ENCODE measurements at places on chromosomes 1 and 21.
A peak's percentile ranks its signal among the peaks of the same experiment; 100 is the strongest.

- DNase-seq: no peak
Measured at GRCh38 chr1:239421811-239422210, 35.4 kb downstream of the CHRM3 start.

GRCh38 chr1:954927-955326, 4.1 kb downstream of the NOC2L start:
- DNase-seq: no peak

GRCh38 chr1:28822799-28823198, 10.8 kb downstream of the OPRD1 start:
- DNase-seq: no peak

DNA sequence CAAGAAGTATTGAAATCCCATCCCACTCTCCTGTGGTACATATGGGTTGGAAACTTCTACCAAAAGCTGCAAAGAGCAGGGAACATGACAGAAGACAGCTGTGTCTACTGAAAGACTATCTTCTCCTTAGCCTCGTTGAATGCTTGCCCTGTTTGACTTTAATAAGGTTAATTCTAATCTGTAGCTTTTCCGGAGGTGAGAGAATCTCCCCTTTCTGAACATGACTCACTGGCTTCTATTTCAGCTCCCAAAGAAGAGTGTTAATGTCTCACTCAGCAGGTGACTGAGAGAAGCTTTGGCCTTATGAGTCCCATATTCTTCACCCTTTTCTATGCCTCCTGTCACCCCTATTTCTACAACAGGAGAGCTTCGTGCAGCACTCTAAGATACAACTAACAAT, 88.3 kb downstream of the HHIPL2 start:
- no peak for DNase-seq

GRCh38 chr1:85576266-85576641, 4.3 kb upstream of the CCN1 start:
- DNase-seq: no peak

DNA sequence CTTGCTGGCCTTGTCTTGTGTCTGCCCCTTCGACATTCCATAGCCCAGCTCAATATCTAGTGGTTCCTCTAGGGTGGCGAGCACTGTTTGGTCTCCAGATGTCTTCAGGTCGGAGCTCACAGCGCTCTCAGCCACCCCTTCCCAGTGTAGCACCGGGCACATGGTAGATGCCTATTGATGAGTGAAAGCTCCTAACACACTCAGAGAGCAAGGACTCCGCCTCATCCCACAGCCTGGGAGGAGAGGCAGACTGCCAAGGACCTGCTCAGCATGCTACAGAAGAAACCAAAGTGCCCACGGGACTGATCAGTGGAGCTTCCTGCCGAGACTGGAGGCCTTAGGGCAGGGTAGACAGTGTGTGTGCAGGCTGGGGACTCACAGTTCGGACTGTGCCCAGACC, 10.9 kb downstream of the PCSK9 start:
- DNase-seq: no peak

DNA sequence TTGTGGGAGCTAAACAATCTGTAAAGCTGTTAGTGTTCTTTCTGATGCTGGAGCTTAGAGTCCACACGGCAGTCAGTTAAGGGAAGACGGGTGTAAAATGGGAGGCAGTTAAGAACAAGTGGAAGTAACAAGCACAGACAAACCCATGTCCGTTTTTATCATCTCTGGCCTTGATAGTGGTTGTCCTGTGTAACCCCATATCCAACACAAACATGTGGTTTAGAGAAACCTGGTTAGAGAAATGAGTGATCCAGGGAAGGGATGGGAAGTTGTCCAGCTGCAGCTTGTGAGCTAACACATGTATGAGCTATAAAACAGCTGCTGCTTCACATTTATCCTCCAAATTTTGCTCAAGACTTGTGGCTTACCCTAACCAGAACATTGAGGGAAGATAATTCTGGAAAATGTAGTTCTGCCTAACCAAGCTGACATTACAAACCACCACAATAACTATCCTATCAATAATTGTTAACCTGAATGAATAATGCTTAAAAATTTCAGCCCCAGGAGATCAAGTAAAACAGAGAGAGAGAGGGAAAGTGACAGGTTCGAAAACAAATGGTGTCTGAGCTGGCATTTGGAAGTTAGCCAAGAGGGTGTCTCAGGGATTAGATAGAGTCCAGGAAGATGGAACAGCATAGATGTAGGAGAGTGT, 10.6 kb upstream of the C1orf162 start:
- peak; percentile 40 for DNase-seq

DNA sequence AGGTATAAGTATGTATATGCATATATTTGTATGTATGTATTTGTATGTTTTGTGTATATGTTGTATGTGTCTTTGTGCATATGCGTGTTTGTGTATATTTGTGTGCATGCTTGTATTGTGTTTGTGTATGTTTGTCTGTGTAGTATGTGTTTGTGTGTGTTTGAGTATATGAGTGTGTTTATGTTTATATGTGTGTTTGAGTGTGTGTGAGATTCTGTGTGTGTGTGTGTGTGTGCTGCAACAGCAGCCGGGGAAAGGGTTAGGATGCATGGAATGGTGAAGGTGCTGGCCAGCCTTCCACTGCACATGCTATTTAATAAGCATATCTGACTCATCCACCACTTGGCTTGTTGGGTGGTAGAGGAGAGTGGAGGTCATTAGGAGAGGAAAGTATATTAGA, 46.6 kb upstream of the RAB4A start:
- DNase-seq: no peak

DNA sequence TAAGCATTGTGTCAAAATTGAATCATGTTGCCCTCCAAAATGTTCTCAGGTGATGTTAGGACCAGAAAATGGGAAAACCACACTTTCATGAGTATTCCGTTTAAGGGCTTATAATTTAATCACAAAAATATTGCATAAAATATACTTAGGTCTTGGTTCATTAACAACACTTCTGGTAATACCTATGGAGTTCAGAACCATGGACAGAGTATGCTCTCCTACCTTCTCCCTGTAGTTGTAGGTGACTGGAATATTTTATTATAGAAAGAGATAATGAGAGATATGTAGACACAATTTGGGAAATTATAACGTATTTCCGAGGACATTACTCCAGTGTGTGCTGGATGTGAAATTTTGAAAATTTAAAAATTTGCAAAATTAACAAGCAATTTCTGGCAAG, 232.5 kb downstream of the NCAM2 start:
- DNase-seq: no peak

GRCh38 chr1:207822602-207823451, 71.0 kb downstream of the CD46 start:
- peak; percentile 93 for DNase-seq

DNA sequence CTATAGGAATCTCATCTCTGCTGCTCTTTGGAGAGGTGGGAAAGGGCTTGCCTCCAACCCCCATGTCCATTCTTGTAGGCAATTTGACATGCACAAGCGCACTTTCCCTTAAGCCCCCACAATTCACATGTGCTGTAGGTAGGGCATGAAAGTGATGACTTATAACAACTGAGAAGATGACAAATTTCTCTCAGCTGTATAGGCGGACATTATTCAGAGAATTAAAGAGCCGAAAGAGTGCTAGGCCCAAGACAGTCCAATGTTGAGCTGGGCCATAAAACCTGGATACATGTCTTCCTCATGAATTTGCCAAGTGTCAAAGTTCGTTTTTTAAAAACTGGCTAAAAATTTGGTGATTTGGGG, 106.3 kb upstream of the LYPLAL1 start:
- no peak for DNase-seq

- no peak for DNase-seq
Measured at GRCh38 chr1:64470665-64471217, 812 bp downstream of the CACHD1 start.

- DNase-seq: no peak
Measured at GRCh38 chr1:211619033-211619996, 40.4 kb upstream of the SLC30A1 start.

DNA sequence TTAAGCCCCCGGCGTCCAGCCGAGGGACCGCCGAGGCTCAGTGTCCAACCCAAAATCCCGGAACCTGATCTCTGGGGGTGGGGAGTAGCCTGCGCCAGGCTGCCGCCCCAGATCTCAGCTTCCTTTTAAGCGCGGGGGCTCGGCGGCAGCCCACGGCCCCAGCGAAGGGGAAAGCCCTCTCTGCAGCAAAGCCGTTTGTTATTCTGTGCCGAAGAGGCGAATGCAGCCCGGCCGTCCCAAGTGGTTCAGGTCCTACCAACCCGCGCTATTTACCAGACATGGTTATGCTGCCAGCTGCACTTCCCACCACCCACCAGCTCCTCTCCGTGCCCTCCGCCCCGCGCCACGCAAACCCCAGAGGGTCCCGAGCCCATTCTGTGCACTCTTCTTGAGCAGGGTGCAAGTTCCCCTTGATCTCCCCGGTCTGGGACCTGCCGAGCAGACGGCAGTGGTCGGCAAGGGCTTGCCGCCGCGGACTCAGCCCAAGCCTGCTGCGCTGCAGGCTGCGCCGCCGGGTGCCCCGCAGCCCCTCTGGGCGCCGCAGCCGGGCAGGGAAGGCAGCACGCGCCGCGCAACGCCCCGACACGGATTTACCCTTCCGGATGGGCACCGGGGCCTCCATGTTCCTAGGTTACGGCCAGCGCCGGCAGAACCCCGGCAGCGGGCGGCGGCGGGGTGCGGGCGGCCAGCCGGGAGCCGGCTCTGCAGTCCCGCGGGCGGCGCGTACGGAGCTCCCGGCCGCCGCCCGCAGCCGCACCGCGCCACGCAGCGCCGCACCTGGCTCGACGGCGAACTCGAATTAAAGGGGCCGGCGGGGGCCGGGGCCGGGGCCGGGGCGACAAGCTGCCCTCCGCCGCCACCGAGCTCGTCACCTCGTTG, 738 bp upstream of the KCNA2 start:
- DNase-seq: no peak

DNA sequence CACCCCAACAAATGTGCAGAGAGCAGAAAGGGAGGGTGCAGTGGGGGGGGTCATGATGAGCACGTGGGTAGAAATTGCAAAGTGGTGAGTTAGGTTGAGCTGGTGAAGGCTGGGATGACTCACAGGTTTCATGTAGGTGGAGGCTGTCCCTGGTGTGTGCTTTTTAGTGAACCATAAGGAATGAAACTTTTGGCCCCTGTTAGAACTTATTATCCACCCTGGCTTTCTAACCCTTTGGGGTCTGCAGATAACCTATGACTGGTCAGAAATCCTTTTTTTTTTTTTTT, 46.9 kb downstream of the DOP1B start:
- no peak for DNase-seq

DNA sequence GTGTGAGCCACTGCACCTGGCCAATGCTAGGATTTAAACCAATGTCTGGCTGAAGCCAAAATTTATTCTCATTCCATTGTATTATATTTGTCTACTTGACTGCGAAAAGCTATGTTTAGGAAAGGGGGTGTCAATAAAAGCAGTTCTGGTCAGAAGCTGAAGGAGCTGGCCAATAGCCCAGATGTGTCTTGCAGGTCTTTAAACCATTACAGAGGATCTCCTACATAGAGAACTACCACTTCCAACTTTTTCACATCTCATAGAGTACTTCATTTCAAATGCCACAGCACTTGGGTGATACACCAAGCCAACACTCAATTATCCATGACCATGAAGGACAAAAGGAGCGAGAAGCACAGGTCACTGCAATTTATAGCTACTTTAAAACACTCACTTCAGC, 2.5 kb downstream of the SYT11 start:
- no peak for DNase-seq

- no peak for DNase-seq
Measured at GRCh38 chr1:54356680-54357147, 49.5 kb downstream of the SSBP3 start.

- no peak for DNase-seq
Measured at GRCh38 chr21:46340998-46341397, 17.0 kb downstream of the PCNT start.

DNA sequence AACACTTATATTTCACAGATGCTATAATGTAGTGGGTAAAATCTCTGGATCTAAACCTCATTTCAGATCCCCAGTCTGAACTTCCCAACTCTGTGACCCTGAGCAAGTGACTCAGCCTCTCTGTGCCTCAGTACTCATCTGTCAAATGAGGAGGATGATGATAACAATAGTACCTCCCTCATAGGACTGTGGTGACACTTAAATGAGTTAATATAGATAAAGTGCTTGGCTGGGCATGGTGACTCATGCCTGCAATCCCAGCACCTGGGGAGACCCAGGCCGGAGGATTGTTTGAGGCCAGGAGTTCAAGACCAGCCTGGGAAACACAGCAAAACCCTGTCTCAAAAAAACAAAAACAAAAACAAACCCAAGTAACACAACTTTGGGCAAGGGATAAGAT, 4.7 kb upstream of the ECE1 start:
- peak; percentile 52 for DNase-seq

Measured in hematopoietic multipotent progenitor cell treated with erythropoietin and hydrocortisone succinate and interleukin-3 and kit ligand, for 15 days (in vitro differentiated cells).